ENCODE measurements at places on chromosomes 11 and 22. TPM values are rescaled to one million over a fixed set of nuclear protein-coding genes. Genes with fewer than 3 reads are reported as not detected.

C22orf15 gene
- 0.81 TPM for total RNA-seq

VWCE gene
- total RNA-seq: 0.65 TPM

OR8B2 gene
- not detected for total RNA-seq

CDON gene
- 2.0 TPM for total RNA-seq

KCTD21 gene
- 2.4 TPM for total RNA-seq

PLAAT5 gene
- not detected for total RNA-seq

OR4D5 gene
- not detected for total RNA-seq

OSBPL5 gene
- 6.8 TPM for total RNA-seq

AP1B1 gene
- total RNA-seq: 42.8 TPM

HOATZ gene
- not detected for total RNA-seq

RASL10A gene
- total RNA-seq: 0.92 TPM

MMP12 gene
- total RNA-seq: not detected

HEPN1 gene
- total RNA-seq: not detected

NAALADL1 gene
- total RNA-seq: 12.5 TPM

SSH3 gene
- total RNA-seq: 17.8 TPM

SYNGR1 gene
- 1.1 TPM for total RNA-seq

ANO1 gene
- total RNA-seq: not detected

RFPL3 gene
- not detected for total RNA-seq

MYEOV gene
- total RNA-seq: 8.9 TPM

OR51B5 gene
- 0.40 TPM for total RNA-seq

LMNTD2 gene
- 6.0 TPM for total RNA-seq

SLC5A1 gene
- not detected for total RNA-seq

CCDC157 gene
- total RNA-seq: 9.4 TPM

AMBRA1 gene
- 52.2 TPM for total RNA-seq

STK33 gene
- 0.62 TPM for total RNA-seq
